ENCODE measurements at places on chromosomes 6 and 20.

GRCh38 chr6:126848119-126848518 lies 270.4 kb upstream of the RSPO3 start:
- no peak for DNase-seq

- no peak for DNase-seq
These were observed 33.1 kb upstream of the TMEM30A start for GRCh38 chr6:75317503-75318206.

DNA sequence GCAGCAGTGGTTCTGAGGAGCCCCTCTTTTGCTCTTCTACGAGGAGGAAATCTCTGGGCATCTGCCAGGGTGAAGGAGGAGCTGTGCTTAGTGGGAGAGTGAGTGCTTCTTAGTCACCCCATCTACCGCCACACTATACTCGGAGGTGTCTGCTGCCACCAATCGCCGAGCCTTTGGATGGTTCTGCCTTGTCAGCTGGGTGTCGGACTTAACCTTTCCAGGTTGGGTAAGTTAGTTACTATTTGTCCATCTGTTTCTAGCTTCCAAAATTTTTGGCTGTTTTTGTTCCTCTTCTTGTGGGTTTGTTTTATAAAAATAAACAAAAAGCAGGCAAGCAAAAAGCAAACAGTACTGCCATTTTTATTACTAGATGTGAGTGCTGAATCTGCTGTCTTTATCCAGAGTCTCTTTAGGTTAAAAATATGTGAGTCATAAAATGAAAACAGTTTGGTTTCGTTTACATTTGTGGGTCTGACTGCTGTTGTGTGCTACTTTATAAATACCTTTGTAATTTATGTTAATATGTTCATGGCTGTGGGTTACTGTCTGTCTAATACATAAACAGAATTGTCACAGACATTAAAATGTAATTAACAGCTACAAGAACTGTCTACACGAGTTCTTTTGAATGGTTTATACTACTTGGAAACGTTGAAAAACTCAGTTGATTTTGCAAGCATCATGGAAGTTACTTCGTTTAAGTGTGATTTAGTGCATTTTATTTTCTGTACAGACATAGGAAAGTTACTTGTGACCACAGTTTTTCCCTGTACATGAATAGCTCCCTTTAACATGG lies 89.2 kb downstream of the ARID1B start:
- no peak for DNase-seq

- DNase-seq: no peak
These were observed 1.7 kb upstream of the TREM1 start for GRCh38 chr6:41288030-41288753.

GRCh38 chr6:153131037-153131981 lies at the start of gene RGS17:
Gene RGS17, minus strand, starts transcription at chr6:153131282. Its CDS starts 87,264 bp downstream, at chr6:153044018.
- no peak for DNase-seq
